ENCODE measurements at places on chromosomes 7 and 10. TPM values are rescaled to one million over a fixed set of nuclear protein-coding genes. Genes with fewer than 3 reads are reported as not detected.

PPIA gene
- 1,485 TPM for total RNA-seq

RSPH10B gene
- 1.3 TPM for total RNA-seq

COX15 gene
- 32.2 TPM for total RNA-seq

TAS2R40 gene
- not detected for total RNA-seq

CHN2 gene
- total RNA-seq = 19.0 TPM

DNA sequence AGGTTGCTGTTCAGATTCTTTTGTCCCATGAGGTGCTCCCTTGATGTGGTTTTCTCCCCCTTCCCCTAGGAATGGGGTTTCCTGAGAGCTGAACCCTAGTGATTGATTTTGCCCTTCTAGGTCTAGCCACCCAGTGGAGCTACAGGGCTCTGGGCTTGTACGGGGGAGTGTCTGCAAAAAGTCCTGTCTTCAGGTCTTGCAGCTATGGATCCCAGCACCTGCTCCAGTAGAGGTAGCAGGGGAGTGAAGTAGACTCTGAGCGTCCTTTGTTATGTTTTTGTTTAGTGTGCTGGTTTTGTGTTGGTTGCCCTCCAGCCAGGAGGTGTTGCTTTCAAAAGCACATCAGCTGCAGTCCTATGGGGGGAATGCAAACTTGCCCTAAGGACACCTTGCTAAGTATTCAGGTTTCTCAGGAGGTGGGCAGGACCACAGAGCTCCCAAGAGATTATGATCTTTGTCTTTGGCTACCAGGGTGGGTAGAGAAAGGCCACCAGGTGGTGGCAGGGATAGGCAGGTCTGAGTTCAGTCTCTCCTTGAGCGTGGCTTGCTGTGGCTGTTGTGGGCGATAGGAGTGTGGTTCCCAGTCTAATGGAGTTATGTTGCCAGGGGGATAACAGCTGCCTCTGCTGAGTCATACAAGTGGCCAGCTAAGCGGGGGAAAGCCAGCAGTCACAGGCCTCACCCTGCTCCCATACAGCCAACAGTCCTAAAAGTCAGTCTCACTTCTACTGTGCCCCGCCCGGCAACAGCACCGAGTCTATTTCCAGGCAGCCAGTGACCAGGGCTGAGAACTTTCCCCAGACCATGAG, 92.4 kb upstream of the JCAD start:
- DNase-seq = no peak

DNA sequence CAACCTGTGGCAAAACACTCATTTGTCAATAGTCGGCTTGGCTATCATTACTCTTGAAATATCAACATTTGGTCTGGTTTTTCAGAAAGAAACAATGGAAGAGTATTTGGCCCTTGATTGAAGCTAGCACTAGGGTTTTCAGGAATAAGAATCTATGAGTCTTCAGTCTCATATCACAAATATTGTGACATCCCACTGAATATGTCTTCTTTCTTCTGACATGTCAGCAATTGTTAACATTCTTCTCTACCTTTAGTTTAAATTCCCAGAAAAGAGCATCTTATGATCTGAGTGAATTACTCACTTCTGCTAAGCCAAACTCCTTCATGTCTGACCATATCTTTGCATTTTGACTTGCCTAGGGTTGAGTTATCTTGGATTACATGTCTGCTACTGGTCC, 435.2 kb upstream of the SEMA3D start:
- no peak for DNase-seq

DNA sequence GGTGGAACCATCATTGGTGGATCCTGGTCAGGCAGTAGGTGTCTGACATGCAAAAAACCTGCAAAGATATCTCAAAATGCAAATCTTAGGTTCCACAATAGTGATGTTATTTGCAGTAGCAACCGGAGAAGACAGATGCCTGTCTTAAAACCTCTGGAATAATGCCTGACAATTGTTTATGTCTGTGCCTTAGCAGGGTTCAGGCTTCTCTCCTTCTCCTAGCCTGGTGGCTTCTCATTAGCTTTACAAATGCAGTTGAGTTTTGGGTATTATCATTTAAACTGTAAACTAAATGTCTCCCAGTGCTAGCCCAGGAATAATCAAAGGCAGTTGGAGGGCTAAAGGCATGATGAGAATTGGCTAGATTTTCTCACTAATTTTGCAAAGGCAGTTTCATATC, 146.3 kb upstream of the NRG3 start:
- no peak for DNase-seq

DNA sequence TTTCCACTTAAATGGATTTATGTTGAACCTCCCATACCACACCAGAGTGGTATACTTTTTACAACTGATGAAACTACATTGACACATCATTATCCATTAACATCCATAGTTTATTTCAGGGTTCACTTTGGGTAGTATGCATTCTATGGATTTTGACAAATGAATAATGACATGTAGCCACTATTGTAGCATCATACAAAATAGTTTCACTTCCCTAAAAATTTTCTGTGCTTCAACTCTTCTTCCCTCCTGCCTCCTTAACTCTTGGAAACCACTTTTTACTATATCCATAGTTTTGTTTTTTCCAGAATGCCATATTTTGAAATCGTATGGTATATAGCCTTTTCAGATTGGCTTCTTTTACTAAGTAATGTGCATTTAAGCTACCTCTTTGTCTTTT, 199.5 kb upstream of the TMEM196 start:
- DNase-seq = no peak

DNA sequence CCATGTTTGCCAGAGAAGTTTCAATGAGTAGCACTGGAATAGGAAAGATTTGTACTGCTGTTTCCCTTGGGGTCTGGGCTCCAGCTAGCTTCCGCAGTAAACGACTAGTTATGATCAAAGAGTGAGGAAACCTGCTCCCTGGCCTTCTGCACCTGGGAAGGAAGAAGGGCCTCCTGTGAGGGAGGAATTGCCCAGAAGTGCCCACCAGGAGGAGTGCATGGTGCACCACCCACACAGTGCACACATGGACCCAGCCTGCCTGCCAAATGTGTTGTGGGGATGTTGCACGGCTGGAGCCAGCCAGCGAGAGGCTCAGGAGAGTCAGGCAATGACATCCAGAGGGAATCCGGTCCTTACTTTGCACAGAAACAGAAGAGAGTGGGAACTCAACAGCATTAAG, 27.0 kb upstream of the FAM107B start:
- DNase-seq = peak; percentile 20

DNA sequence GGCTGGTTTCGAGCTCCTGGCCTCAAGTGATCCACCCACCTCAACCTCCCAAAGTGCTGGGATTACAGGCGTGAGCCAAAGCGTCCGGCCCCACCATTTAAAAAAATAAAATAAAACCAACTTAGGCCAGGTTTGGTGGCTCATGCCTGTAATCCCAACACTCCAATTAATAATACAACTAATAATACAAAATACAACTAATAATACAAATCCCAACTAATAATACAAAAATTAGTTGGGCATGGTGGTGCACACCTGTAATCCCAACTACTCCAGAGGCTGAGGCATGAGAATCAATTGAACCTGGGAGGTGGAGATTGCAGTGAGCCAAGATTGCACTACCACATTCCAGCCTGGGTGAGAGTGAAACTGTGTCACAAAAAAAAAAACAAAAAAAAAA, 27.6 kb downstream of the CEP41 start:
- DNase-seq = no peak

GRCh38 chr10:23521735-23522134, 82.9 kb downstream of the OTUD1 start:
- DNase-seq = no peak
